ENCODE measurements at places on chromosomes 12 and 14.

DNA sequence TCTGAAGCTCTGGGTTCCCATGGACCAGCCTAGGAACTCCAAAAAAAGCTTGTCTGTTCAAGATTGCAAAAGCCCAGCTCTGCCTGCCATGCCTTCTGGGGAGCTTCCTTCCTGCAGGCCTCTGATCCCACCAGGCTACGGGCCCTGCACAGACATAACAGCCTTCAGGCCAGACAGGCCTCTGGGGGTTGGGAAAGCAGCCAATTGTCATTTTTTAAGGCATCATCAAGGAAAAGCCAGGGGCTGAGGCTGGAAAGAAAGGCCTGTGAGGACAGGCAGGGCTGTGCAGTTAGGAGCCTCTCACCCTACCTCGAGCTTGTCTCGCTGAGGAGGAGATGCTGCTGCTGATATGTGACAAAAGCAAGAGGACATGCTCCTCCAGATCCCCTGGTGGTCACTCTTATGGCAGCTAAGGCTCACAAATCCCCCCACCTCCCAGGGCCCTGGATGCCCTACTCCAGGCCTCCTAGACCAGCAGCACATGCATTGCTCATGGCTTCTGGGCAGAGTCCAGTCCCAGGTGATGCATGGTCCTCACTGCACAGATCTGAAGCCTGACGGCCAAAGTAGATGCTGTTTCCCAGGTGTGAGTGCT, 2.9 kb downstream of the TMEM229B start:
- DNase-seq = no peak

DNA sequence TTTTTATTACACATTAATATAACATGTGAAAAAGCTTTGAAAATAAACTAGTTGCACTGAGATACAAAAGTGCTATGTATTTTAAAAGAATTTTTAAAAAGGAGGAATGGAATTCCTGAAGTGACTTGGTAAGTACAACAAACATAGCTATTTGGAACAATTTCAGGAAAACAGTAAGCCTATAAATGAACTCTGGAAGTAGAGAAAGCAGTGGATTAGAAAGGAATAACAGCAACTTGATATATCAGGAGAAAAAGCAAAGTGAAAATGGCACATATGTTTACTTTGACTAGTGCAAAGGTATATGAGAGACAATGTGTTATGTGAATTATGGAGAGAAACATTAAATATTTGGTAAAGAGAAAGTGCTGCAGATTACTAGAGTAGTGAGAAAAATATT, 811.7 kb downstream of the C12orf50 start:
- DNase-seq = no peak

GRCh38 chr12:85575120-85576096, 260.8 kb downstream of the RASSF9 start:
- peak; percentile 90 for DNase-seq

DNA sequence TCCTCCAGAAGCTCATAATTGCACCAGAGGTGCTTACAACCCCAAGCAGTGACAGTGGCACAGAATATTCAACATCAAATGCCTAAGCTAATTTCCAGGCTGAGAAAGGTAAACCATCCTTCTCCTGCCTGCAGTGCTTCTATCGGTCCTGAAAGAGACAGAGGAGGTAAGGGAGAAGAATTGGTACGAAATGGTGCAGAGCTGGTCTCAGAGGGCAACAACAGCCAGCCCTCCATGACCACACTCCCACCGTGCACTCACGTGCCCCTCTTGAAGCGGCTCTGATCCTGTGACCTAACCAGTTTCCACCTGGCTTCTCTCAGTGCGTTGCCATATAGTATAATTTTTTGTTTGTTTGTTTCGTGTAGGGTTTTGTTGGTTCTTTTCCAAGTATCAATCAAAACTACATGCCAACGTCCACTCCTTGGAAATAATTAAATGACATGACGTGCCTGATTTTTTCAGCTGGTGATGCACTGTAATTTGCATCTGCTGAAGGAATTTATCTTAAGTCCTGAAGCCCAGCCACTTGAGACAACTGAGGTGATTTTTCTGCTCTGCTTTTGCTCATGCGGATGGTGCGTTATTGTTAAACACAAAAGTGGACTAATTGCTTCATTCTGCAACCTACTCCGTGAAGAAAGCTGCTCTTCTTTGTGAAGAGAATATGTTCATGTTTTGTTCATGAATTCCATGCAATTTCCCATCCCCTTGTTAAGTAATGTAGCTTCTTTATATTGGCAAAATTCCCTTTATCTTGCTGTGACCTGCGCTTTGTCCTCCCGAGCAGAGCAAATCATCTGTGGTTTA, 1.3 kb upstream of the ATP2A2 start:
- no peak for DNase-seq

GRCh38 chr14:21087294-21088091, 11.0 kb downstream of the ZNF219 start:
- DNase-seq = no peak

- DNase-seq = peak; percentile 42
Measured at GRCh38 chr14:39267608-39268005, 33.9 kb downstream of the MIA2 start.

DNA sequence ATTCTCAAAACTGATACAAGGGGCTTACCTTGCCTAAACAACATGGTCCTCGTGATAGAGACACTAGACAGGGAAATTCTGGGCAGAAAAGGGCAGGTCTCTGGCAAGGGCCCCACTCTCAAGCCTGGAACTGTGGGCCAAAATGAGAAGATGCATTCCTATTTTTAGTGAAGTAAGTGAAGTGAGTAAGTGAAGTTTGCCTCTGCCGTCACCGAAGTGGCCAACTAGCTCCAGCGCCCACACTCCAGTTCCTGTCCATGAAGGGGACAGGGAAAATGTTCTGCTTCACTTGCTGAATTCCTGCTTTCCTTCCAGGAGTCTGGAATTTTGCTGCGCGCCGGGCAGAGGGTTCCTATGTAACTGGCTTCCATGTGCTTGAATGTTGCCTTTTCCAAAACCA, 1035.6 kb upstream of the TMEM132C start:
- DNase-seq = no peak

GRCh38 chr14:102764220-102764671, 13.0 kb upstream of the TRAF3 start:
- DNase-seq = no peak

GRCh38 chr12:106508966-106509365, 73.8 kb upstream of the RFX4 start:
- DNase-seq = no peak

- no peak for DNase-seq
Measured at GRCh38 chr14:75630695-75631452, 29.8 kb downstream of the ERG28 start.

DNA sequence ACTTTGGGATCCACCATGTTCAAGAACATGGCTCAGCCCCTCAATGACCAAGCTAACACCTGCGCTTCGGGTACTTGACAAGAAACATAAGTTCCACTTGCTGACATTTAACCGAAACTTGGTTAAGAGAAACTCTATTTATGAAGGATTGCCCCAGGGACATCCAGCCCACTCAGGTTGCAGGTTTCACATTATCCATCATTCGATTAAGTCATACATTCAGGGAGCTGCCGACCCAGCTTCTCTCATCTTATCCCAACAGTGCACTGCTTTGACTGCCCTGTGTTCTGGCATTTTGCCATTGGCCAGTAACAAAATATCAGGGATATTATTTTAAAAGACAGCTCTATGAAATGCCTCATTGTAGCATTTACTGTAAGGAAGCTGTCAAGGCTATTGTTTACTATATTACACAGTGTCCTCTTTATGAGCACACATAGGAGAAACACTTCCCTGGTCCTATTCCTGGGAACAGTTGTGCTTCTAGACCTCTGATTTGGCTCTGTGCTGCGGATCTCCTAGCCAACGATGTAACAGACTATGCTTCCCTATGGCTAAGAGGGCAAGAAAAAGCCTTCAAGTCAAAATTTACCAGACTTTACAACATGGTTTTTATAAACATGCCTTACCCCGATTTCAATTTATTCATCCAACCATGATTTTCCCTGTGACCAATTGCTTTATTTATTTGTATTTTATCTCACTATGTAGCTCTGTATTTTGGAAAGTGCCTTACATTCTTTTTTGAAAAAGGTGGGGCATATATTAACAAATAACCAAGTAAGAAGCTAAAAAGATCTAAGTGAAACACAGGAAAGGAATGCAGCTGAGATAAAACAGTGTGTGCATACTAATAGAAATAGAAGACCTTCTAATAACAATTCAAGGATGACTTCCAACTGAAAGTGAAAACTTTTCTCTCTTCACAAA, 109.3 kb downstream of the ITPR2 start:
- DNase-seq = no peak

- DNase-seq = no peak
Measured at GRCh38 chr12:89486264-89486663, 38.3 kb downstream of the GALNT4 start.

- peak; percentile 18 for DNase-seq
Measured at GRCh38 chr14:84579292-84579691, 950.7 kb upstream of the FLRT2 start.

- no peak for DNase-seq
Measured at GRCh38 chr14:99081880-99082279, 190.1 kb downstream of the BCL11B start.
